ENCODE measurements at places on chromosomes 5 and 9. TPM values are rescaled to one million over a fixed set of nuclear protein-coding genes. Genes with fewer than 3 reads are reported as not detected.

ZNF300 gene
- 9.4 TPM for total RNA-seq

UGCG gene
- 250 TPM for total RNA-seq

DDX4 gene
- not detected for total RNA-seq

- no peak for DNase-seq
These were observed 155.6 kb downstream of the EPB41L4A start for GRCh38 chr5:112263469-112263868.

GRCh38 chr5:78221467-78221866 is 73.0 kb downstream of the AP3B1 start:
- DNase-seq: no peak

DNA sequence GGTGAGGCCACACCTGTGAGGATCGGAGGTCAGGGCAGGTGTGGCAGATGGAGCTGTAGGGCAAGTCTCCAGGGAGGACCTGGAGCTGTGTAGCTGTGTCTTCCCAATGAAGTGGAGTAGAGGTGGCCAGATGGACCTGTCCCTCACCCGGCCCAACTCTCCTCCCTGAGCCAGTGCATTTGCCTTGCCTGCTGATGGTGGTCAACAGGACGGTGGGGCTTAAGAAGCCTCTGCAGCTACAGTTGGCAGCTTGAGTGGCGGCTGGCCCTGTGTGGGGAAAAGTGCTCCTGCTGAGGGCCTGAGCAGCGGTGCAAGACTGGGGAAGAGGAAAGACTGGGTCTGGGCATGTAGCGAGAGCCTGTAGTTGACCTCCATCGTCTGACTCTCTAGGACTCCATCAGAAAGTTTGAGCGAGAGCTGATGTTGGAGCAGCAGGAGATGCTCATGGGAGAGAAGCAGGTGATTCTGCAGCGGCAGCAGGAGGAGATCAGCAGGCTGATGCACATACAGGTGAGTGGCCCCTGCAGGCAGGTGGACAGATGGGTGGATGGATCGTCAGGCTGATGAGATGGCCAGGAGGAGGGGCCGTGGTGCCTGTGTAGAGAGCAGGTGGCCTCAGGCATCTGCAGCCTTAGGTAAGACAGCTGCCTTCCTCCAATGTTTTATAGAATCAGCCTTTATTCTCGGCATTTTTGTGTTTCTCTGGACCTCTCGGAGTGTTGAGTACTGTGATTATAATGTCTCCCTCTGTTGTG is 24.9 kb downstream of the PITX1 start:
- no peak for DNase-seq

GRCh38 chr5:145938776-145939539 is 2.6 kb downstream of the SH3RF2 start:
- peak; percentile 61 for DNase-seq

TAL2 gene
- not detected for total RNA-seq

GRCh38 chr5:110753600-110753999 is 14.8 kb downstream of the SLC25A46 start:
- no peak for DNase-seq

DNA sequence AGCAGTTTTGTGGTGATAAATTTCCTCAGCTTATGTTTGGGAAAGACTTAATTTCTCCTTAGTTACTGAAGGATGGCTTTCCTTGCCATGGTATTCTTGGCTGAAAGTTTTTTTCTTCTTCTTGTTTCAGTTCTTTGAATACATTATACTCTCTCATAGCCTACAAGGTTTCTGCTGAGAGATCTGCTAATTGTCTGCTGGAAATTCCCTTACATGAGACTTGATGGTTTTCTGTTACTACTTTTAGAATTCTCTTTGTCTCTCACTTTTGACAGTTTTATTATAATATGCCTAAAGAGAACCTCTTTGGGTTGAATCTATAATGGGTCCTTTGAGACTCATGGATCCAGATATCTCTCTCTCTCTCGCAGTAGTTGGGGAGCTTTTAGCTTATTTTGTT is 693.6 kb downstream of the PRELID2 start:
- DNase-seq: no peak

CNTFR gene
- total RNA-seq: not detected

IRX2 gene
- total RNA-seq: 10.3 TPM

AHRR gene
- 15.3 TPM for total RNA-seq

- peak; percentile 75 for DNase-seq
These were observed 166.8 kb downstream of the ARHGEF28 start for GRCh38 chr5:73792687-73793320.

GRCh38 chr5:90696153-90696552 is 137.6 kb downstream of the ADGRV1 start:
- DNase-seq: no peak

GRCh38 chr5:68479524-68479923 is 264.0 kb downstream of the PIK3R1 start:
- no peak for DNase-seq

- DNase-seq: no peak
These were observed 51.0 kb downstream of the COL27A1 start for GRCh38 chr9:114206221-114206789.

GRCh38 chr9:126424511-126424910 is 97.9 kb downstream of the MVB12B start:
- no peak for DNase-seq

DNA sequence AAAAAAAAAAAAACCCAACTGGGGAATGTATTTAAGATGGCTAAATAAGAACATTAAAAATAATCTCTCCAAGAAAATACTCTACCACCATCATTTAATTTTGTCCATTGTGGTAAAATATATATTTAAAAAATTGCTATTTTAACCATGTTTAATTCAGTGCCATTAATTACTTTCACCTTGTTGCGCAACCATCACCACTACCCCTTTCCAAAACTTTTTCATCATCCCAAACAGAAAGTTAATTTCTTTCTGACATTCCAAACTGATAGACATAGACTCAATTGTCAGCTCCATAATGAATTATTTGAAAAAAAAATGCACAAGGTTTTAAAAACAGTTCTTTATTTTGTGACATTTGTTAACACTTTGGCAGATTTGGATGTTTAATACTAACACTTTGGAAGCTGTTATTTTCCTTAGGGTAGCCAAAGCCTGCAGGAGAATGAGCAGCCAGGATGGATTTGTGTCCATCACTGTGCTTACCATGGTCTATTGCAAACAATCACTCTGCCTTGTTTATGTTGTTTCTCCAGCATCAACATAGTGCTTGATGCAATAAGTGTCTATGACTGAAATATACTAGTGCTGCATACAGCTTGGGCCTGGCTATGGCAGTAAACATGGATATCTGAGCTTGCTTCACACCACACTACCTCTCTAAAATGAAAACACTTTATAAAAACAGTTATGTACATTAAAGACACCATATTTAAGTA is 62.7 kb downstream of the HAPLN1 start:
- DNase-seq: no peak

CREB3 gene
- total RNA-seq: 97.9 TPM

GRCh38 chr9:106655966-106656365 is 207.0 kb upstream of the ZNF462 start:
- no peak for DNase-seq

- DNase-seq: no peak
These were observed 25.3 kb upstream of the TLR4 start for GRCh38 chr9:117678871-117679270.

PCDHGA3 gene
- 0.57 TPM for total RNA-seq

GRCh38 chr9:4113711-4114110 is 186.2 kb downstream of the GLIS3 start:
- DNase-seq: no peak

PRDM12 gene
- total RNA-seq: not detected

- no peak for DNase-seq
These were observed 848.0 kb upstream of the ACO1 start for GRCh38 chr9:31536471-31536870.

- no peak for DNase-seq
These were observed 15.3 kb downstream of the MTMR12 start for GRCh38 chr5:32297181-32298058.

GRCh38 chr5:135737701-135738563 is 96.5 kb upstream of the SLC25A48 start:
- no peak for DNase-seq

DNA sequence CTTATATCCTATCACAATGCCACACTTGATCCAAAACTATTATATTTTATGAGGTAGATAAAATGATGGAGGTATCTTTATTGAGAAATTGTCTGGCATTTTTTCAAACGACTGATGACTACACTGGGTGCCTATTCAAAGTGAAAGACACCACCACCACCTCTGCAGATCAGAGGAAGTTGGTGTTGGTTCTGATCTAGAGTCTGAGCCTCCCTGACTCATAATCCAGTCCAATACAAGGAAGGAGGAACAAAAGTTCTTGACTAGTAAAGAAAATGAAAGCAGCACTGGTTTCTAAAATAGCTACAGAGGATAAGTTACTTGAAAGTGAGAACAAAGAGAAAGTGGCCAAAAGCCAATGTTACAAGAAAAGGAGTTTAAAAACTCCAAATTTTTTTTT is 139.9 kb downstream of the RFX3 start:
- no peak for DNase-seq

GRCh38 chr9:13597004-13597403 is 317.5 kb upstream of the MPDZ start:
- no peak for DNase-seq

P4HA2 gene
- total RNA-seq: 119 TPM

MAP3K1 gene
- 10.2 TPM for total RNA-seq

- no peak for DNase-seq
These were observed 1.4 kb downstream of the TBC1D9B start for GRCh38 chr5:179906294-179906794.

- DNase-seq: no peak
These were observed 71.8 kb upstream of the CTSV start for GRCh38 chr9:97110696-97111095.

Measured in Daoy (cell line).